ENCODE measurements at places on chromosomes 5 and 9. TPM values are rescaled to one million over a fixed set of nuclear protein-coding genes. Genes with fewer than 3 reads are reported as not detected.
A peak's percentile ranks its signal among the peaks of the same experiment; 100 is the strongest.

- no peak for DNase-seq
These were observed 215.2 kb downstream of the TLE1 start for GRCh38 chr9:81474125-81474524.

DNA sequence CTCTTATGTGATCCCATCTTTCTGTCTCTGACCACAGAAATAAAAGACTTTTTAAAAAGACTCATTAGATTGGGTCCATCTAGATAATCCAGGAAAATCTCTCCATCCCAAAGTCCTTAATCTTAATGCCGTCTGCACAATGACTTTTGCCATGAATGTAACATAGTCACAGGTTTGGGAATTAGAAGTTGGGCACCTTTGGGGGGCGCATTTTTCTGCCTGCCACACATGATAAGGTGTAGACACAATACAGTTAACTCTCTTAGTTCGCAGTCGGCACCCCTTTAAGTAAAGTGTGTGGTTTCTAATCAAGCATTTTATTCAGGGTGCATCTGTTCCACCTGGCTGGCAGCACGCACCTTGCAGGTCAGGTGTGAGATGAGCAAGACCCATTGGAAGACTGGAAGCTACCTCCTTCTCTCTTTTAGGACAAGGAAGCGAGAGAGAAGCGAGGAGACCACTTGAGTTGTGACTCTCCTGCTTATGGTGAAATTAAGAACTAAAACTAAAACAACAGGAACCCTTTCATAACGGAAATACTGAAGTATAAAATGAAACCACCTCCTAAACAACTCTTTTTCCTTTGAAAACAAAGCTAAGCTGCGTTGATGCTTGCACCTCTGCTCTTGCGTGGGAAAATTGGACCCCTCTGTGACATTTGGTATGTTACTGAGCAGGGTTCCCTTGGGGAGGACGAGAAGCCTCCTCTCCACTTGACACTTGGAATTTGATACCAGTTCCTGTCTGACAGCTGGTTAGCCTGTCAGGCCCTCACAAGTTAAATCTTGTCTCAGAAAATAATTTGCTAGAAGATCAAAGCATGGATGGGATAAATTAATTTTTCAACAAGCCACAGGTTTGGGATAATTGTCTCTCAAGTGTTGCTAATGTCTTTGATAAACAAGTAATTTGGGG is 304.6 kb upstream of the DMRT1 start:
- no peak for DNase-seq

Gene TRAF1
- 21.7 TPM for total RNA-seq

DNA sequence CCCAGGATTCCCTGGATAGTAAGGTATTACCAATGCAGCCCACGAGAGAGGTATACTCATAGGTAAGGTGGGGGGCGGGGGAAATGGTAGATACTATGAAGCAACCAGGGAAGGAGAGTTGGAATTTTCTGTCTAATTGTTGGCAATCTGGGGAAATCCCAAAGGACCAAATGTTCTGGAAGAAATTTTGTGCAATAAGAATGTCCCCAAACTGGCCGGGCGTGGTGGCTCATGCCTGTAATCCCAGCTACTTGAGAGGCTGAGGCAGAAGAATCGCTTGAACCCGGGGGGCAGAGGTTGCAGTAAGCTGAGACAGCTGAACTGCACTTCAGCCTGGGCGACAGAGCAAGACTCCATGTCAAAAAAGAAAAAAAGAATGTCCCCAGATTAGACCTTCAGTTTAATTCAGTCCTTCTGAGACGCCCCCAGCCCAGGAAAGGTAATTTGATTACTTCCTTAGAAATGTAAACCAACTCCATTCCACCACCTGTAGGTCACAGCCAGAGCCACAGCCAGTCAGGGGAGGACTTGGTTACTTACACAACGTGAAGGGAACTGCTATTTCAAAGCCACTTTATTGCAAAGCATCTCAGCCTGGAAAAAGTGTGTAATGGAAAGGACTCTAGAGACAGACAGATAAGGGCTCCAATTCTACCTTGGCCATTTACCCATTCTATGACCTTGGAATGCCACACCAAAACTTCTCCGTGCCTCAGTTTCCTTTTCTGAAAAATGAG is 50.0 kb upstream of the KLF4 start:
- DNase-seq = no peak

GRCh38 chr5:6856653-6857052 is 143.4 kb downstream of the TENT4A start:
- DNase-seq = no peak

DNA sequence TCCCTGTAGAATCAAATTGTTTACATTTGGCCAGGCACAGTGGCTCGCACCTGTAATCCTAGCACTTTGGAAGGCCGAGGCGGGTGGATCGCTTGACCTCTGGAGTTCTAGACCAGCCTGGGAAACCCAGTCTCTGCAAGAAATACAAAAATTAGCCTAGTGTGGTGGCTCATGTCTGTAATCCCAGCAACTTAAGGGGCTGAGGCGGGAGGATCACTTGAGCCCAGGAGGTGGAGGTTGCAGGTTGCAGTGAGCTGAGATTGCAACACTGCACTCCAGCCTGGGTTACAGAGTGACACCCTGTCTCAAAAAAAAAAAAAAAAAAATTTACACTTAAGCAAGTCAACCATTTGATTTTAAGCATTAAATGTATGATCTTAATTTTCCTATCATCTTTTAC is 17.5 kb upstream of the IQGAP2 start:
- DNase-seq = no peak

GRCh38 chr5:73424556-73424977 is 24.0 kb downstream of the FOXD1 start:
- DNase-seq = no peak

DNA sequence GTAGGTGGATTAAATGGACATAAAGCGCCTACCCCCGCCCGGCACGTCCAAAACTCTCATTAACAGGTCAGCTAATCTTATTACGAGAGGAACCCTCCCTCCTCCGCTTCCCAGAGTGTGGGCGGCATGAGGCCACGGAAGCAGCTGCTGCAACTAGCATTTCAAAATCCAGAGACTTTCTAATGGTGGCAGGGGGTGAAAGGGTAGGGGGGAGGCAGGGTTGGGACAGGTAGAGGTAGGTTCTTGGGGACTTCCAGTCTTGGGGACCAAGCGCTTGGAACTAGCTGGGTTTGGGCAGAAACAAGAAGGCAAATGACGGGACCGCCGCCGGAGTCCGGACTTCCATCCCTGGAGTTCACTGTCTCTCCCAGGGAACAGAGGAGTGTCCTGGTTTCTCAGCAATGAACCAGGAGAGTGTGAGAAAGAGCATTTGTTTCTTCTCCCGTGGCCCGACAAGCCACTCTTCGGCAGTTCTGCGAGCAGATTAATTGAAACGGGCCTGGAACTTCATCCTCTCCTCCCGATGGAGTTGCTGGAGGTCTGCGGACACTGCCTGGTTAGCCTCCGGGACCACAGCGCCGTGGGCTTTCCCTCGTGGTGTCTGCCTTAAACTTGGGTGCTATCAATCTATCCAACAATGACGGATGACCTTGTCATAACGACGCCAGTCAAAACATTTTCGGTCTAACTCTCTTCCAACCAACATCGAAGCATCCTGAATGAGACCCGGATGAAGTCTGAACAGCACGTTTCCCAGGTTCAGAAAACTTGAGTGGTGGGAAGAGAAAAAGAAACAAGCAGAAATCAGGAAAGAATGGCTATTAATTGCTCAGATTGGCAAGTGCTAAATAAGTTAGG is 1.6 kb upstream of the PRDM6 start:
- DNase-seq = no peak

- DNase-seq = peak; percentile 63
These were observed at the start of gene DIRAS2 for GRCh38 chr9:90642570-90643539. Gene DIRAS2, minus strand, starts transcription at chr9:90642824. Its CDS starts 28,997 bp downstream, at chr9:90613827.

DNA sequence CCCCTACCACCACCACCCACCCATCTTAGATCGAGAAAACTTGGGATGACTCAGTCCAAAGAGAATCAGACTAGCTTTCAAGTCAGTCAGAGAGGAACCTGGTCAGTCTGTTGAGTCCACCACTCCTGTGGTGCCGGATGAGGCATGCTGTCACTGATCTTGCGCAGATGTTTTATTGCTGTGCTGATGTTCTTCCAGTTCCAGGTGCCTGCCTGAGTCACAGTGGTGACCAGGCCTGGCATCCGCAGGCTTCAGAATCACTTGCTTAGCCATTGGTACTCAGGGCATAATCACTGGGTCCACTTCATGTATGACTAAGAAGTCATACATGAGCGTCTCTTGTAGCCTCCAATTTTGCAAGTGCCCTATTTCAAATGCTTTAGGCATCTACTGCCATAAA is 114.1 kb downstream of the MUSK start:
- DNase-seq = no peak

DNA sequence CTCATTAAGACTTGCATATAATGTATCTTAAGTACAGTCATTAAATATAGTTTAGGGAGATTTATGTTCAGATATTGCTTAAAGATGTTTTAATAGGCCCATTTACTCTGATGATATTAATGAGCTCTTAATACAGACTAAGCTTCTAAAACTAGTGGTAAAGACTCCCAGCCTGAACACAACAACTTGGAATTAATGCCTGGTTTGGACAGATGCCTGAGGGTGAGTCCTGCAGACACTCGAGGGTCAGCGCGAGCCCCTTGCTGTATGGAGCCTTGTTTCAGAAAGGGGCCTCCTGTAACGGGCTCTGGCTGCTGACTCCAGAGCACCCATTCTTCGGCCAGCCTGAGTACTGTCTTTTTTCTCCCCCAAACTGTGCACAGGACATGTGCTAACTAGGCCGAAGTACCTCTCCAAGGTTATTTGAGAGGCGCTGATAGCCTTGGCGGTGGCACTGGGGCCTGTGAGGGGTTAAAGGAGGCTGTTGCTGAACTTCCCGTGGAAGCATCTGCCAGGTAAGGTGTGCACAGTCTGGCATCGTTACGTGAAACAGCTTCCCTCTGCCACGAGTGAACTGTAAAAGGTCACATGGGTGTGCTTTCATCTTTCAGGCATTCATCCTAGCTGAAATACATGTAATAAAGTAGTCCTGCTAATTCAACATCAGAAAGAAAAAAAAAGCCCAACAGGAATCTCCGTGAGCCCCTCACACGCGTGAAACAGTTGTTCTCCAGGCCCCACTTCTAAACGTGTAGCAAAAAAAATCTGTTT is 113.4 kb downstream of the MVB12B start:
- no peak for DNase-seq

DNA sequence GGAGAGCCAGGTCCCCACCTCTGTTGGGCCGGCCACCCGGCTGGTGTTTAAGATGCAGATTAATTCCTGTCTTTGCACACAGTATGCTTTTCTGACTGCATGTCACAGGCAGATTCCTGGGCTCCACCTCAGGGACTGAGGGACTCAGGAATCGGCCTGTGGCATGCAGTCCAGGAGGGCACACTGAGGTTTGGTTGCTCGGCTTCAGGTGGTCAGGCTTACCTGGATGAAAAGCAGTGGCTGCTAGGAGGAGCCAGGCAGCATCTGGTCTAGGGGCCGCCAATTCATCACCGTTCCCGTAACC is 1.1 kb downstream of the WDR5 start:
- no peak for DNase-seq

Gene FIBCD1
- total RNA-seq = 0.09 TPM

Data from thymus (tissue), 14 donors.